ENCODE measurements at places on chromosomes 5 and 9. TPM values are rescaled to one million over a fixed set of nuclear protein-coding genes. Genes with fewer than 3 reads are reported as not detected.

Gene CDX1
- total RNA-seq = not detected

Gene SNX2
- 39.6 TPM for total RNA-seq

Gene SERF1B
- 12.8 TPM for total RNA-seq

Gene DNM1
- total RNA-seq = 0.29 TPM

Gene PCDHA2
- not detected for total RNA-seq

Gene FPGS
- total RNA-seq = 91.5 TPM

Gene SLCO6A1
- not detected for total RNA-seq

Gene ATP10B
- total RNA-seq = not detected

Gene ARID3C
- total RNA-seq = not detected

Gene CEP72
- 38.6 TPM for total RNA-seq

GRCh38 chr9:101029315-101030085, 973 bp downstream of the PLPPR1 start:
- DNase-seq = no peak

DNA sequence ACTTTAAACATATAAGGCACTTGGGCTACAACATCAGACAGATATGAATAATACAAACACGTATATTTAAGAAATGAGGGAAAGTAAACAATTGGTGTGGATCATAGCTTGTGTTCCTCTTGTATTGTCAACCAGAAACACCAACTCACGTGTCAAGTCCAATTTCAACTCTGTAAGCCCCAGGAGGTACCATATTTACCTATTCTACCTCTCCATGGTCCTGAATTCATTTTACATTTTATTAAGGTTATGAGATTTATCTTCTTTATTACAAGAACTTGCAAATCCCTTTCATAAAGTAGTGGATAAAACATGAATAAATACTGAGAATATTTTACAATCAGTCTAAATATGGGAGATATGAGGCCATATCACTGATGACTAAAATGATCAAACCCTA, 501.6 kb downstream of the MAT2B start:
- DNase-seq = no peak

- DNase-seq = no peak
Measured at GRCh38 chr9:107615321-107615720, 125.8 kb upstream of the KLF4 start.

DNA sequence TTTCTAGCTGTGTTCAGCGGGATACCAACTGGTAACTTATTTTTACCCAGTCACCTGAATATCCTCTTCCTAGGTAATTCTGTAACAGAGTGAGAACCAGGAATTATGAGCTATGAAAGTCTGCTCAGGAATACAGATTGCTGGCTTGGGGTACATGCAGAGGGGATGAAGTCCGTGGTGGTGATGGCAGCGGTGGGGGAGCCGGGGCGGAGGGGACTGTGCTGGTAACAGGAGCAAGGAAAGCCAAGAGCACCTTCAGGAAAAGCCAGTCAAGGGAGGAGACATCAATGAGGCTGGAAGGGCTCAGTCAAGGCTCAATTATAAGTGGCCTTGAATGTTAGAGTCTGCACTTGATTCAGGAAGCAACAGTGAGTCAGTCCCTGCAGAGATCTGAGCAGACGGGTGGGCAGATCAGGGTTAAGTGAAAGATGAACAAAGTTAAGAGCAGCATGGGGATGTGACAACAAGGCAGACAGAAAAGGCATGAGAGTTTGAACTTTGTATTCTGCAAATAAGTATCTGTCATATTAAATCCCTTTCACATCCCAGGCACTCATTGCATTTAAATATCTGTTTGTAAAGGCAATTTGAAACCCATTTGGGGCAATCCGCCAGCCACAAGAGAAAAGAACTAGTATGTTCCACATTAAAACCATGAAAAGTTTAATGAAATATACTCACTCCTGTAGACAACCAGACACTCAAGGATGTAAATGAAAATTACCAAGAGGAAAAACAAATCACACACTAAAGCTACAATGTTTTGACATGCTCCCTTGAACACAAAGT, 101.2 kb downstream of the TTC39B start:
- DNase-seq = no peak

- no peak for DNase-seq
Measured at GRCh38 chr9:136779808-136780207, 11.3 kb upstream of the TMEM141 start.

DNA sequence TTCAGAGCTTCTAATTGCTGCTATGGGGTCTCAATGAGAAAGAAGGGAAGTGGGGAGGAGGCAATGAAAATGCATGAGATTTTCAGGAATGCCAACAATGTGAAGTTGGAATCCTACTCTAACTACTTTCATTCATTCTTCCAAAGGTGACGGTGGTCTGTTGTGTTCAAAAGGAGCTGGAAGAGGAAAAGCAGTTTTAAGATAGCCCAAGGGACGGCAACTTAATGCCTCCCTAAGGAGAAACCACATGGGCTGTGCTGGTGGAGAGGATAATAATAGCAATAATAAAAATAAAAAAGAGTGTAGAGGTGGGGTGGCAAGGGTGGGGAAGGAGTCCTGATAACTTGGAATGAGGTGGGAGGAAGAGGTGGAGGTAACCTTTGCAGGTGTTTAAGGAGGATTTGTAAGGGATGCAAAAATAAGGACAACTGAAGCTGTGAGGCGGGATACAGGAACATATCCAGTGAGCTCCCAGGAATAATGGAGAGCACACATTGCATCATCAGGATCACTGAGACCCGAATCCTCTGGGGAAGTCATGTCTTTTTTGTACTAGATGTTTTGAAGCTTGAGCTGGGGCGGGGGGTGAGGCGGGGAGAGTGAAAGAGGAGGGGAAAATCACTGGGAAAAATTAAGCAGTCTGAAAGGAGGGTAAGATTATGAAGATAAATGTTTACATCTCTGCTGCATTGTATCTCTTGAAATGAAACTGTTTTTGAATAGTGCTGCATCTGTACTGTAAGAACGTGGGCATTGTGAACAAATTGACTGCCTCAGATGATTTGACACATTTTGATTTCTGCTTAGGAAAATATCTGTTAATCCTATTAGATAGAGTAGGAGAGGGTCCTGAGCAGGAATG, 120.1 kb upstream of the TMEM161B start:
- no peak for DNase-seq

DNA sequence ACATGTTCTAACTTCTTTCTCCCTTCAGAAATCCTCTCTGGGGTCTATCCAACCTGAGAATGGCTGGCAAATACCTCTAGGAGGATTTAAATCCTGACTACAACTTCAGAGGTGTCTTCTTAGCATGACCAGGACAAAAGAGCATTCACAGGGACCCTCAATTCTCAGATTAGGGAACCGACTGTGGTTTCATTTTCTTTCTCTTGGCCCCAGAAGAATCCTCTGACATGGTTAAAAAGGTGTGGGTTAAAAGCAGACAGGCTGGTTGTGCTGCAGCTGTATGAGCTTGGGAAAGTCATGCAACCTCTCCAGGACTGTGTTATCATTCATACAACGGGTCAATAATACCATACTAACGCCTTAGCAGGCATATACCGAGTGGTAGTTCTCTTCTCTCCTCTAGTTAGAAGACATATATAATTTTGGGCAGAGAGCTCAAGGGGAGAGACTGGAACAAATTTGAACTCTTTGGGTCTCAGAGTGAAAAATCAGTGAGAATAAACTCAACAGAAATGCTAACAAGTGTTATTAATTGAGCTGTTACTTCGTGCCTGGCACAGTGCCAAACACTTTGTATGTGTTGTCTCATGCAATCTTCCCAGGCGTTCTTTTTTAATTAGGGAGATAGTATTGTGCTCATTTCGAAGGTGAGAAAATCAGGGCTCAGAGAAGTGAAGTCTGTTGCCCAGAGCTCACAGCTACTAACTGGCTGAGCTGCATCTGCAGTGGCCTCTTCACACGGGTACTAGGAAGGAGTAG, 35.2 kb downstream of the INSYN2B start:
- no peak for DNase-seq

- no peak for DNase-seq
Measured at GRCh38 chr5:74402553-74402952, 238.0 kb downstream of the ENC1 start.

GRCh38 chr9:16039218-16039987, 486.6 kb downstream of the CCDC171 start:
- DNase-seq = no peak

DNA sequence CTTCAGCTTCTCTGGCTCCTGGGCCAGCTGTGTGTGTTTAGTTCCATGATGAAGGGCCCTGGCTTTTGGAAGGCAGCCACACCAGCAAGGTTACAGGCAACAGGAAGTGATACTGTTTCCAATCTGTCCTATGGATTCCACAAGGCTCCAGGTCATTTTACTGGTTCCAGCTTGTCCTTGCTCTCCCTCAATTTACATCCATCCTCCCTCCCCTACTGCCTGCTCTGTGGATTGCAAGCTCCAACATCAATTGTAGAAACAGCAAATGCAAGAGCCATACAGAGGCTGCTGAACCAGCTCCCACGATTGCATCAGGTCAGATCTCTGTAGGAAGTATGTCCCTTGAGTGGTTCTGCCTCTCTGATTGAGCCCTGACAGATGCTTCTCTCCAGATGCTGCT, 409.8 kb downstream of the NTRK2 start:
- DNase-seq = no peak

GRCh38 chr9:113516840-113517577, 53.5 kb downstream of the RGS3 start:
- peak; percentile 88 for DNase-seq

- DNase-seq = no peak
Measured at GRCh38 chr5:137622850-137623249, 113.0 kb downstream of the KLHL3 start.

DNA sequence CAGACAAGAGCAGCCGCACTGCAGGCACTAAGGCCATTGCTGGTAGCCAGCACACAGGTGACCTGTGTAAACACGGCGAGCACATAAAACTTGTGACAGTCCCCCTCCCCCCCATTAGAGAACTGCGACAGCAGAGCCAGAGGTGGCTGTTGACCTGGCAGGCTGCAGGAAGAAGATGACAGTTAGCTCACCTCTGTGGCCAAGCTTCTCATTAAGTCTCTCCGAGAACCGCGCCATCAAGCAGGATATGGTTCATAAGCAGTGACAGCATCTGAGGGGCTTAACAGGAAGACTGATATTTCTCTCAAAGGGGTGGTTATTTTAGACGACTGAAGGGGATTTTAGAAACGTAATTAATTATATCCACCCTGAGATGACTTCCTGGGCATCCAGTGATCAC, 5.2 kb downstream of the SURF4 start:
- DNase-seq = peak; percentile 82

DNA sequence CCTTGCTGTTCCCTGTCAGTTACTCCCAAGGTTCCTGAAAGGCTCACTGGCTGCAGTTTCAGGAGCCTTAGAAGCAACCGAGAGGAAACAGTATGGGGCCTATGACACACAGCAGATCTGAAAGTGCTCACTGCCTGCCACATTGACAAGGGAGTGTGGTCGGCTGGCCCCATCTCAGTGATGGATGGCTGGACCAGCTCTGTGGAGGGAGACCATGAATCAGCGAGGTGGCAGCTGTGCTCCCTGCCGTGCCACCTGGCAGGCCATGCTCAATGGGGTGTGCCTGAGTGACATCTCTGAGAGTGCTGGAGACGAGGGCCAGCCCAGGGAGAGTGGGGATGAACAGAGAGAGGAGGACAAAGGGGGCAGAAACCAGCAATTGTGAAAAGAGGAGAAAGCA, 49.1 kb downstream of the DOCK2 start:
- DNase-seq = no peak

- DNase-seq = no peak
Measured at GRCh38 chr9:134359493-134360179, 33.4 kb downstream of the RXRA start.

DNA sequence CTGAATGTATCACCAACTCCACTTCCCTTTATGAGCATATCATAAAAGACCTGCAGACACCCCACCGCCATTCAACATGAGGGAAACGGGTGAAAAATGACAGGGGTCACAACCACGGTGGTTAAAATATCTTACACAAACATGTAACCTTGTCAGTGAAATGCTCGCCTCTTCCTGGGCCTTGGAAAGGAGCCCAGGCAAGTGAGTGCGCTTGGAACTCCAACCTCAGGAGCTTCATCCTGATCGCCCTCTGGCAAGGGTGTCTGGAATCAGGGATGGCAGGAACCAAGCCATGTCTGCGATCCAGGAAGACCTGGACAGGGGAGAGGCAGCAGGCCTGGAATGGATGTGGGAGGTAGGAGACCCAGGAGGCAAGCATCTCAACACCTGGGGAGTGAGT, 282.7 kb downstream of the GAS1 start:
- DNase-seq = no peak

DNA sequence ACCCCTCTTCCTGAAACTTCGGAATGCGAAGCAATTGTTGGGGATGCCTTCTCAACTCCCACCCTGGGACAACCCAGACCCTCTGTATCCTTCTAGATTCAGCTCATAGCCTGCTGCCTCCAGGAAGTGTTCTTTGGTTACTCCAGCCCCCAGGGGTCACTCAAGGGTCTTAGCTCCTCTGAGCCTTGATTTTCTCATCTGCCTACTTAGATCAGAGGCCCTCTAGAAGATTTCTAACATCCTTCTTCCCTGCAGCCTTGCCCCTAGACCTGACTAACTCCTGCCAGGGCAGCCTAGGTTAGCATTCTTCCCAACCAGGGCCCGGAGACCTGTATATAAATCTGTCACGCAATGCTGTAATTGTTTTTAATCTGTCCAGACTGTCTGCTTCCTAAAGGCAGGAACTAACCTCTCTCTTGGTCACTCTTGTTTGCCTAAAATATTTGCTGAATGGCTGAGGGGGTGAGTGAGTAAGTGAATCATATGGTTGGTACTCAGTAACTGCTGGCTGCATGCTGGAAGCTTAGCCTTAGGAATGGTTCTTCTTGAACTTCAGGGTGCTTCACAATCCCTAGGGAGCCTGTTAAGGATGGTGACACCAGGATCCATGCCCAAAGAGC, 8.2 kb downstream of the GALNT10 start:
- DNase-seq = no peak

GRCh38 chr5:142720641-142721271, 34.9 kb upstream of the FGF1 start:
- no peak for DNase-seq

- no peak for DNase-seq
Measured at GRCh38 chr5:71829206-71829605, 110.1 kb downstream of the CARTPT start.

GRCh38 chr9:134531220-134531970, 110.2 kb upstream of the COL5A1 start:
- DNase-seq = no peak

DNA sequence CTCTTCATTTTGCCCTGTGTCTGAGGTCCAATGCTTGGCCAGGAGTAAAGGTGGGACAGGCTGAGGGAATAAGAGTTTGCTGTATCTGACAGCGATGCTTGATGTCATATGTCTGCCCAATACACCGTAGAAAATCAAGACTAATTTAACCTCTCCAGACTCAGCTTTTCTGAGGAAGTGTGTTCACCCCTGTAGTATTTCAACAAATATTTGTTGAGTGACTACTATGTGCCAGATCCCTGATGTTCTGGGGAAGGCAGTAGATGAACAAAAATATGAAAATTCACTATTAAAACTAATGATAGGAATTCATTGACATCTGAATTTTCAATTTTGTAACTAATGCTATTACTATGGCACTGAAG, 489.7 kb downstream of the EBF1 start:
- DNase-seq = no peak

Data from activated CD8-positive, alpha-beta T cell treated with anti-CD3 and anti-CD28 coated beads, Interleukin-2, amount 10 ng/mL, durations not matched to agents 7 days and 5 days (primary cell).